Myometrial cell (primary cell): ENCODE measurements at places on chromosomes 13 and 19. TPM values are rescaled to one million over a fixed set of nuclear protein-coding genes. Genes with fewer than 3 reads are reported as not detected.

LGI4 gene
- not detected in 2 replicates for total RNA-seq

TEX26 gene
- total RNA-seq: 0.35 TPM in 1 of 2 replicates, not detected in the other

NKPD1 gene
- under 0.01 TPM in 1 of 2 replicates, not detected in the other for total RNA-seq

DAZAP1 gene
- 96.9 and 103 TPM in 2 replicates for total RNA-seq

NOTCH3 gene
- total RNA-seq: 10.7 and 12.2 TPM in 2 replicates
